GM04504 (cell line): ENCODE measurements at places on chromosomes 6 and 20.

DNA sequence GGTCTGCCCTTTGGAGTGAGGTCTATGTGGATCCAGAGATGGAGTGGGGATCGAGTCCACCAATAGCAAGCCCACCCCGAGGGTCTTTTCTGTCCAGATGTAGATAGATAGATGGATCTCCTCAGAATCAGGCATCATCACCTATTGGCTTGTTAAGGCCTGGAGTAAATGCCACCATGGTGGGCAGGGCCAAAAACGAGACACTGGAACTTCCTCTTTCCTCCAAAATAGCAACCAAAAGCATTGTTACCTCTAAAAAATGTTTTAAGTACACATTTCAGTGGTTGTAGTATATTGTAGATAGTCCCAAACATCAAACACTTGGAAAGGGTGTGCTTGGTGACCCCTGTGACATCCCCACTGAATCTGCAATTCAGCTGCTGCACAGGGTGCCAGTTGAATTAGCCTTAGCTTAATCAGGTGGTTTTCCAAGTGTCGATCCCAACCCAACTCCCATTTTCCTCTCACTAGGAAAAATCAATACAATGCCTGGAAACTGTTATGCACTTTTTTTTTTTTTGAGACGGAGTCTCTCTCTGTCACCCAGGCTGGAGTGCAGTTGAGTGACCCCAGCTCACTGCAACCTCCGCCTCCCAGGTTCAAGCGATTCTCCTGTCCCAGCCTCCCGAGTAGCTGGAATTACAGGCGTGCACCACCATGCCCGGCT is 35.0 kb upstream of the NELFCD start:
- DNase-seq, result no peak

DNA sequence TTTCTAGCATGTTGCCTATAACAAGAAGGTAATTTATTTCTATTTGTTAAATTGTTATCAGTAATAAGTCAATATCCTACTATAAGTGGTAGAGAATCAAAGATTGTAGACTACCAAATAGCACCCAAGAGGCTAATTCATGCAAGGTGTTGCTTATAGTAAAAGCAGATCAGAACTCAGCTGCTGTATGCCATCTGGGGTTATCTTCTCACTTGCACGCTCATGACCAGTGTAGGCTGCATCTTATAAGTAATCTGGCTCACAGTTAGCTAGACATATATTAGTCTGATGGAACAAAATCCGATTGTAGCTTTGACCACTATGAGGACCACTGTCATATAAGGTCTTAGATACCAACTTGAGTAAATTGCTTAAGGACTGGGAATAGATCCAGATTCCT is 17.0 kb downstream of the TOP1 start:
- DNase-seq, result no peak

GRCh38 chr6:28167068-28167467 is 25.4 kb downstream of the ZKSCAN8 start:
- peak; percentile 71 for DNase-seq

DNA sequence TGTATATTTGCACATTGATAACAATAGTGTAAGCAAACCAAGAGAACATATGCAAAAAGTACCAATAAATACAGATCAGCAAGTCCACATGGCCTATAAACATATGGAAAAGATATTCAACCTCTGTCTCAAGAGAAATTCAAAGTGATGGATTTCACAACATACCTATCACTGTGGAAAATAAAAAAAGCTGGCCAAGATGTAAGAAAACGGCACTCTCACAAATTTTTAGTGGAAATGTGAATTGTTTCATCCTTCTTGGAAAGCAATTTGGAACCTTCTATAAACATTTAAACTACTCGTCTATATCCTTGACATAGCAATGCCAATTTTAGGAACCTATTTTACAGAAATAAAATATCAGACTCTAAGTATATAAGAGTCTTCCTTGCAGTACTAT is 559.8 kb downstream of the QKI start:
- DNase-seq, result no peak

DNA sequence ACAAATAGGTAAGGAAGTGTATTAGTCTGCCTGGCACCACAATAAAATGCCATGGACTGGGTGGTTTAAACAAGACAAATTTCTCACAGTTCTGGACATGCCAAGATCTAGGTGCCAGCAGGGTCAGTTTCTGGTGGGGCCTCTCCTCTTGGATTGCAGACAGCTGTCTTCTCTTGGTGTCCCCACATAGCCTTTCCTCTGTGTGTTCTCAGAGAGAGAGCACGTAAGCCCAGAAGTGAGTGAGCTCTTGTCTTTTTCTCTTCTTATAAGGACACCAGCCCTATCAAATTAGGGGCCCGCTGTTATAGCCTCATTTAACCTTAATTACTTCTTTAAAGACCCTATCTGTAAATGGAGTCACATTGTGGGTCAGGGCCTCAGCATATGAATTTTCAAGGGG is 28.3 kb downstream of the SMPDL3A start:
- DNase-seq, result no peak

DNA sequence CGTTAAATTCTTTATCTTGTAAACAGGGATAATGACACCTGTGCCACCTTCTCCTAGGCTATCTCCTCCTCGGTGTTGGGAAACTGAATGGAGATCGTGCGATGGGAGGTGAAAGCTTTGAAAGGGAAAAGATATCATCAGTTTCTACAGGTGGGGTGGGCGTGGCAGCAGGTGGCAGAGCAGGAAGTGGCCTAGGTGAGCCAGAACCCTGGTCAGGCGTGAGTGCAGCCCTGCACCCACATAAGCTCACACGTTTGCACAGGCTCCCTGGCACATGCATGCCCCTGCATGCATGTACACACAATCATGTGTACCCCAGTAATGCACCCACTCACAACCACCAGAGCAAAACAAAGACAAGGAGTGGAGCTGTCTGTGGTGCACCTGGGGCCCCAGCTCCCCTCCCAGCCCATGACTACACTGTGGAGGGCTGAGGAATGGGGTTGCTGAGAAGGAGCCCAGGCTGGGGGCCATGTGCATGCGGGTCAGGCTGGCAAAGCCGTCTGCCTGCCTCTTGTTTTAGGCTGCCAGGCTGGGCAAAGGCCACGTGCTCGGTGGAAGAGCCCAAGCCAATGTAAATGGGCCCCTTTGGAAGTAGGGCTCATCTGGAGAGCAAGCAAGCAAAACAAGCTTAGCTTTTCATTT is 61.5 kb downstream of the TFAP2C start:
- no peak for DNase-seq

DNA sequence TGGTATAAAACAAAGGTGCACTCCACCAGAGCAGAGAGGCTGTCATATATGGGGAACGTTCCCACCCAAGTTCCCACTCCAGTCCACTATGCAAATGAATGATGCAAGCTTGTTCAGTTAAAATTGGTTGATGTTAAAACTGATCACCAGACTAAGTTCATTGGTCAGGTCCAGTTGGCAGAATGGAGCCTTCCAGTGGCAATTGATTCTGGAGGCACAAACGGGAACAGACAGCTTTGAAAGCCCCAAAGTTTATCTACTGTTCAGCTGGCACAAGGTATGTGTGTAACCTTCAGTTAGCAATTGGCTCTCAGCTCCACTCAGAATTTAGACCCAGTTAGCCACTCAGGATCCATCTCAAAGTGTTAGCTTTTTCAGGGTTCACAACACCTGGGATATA is 119.4 kb upstream of the CEP85L start:
- DNase-seq, result no peak

GRCh38 chr20:47310729-47311128 is 45.8 kb downstream of the ZMYND8 start:
- no peak for DNase-seq

GRCh38 chr6:56851541-56852259 is 103.2 kb upstream of the BEND6 start:
- peak; percentile 69 for DNase-seq

GRCh38 chr20:35871259-35871771 is 83.0 kb downstream of the SCAND1 start:
- DNase-seq, result no peak

DNA sequence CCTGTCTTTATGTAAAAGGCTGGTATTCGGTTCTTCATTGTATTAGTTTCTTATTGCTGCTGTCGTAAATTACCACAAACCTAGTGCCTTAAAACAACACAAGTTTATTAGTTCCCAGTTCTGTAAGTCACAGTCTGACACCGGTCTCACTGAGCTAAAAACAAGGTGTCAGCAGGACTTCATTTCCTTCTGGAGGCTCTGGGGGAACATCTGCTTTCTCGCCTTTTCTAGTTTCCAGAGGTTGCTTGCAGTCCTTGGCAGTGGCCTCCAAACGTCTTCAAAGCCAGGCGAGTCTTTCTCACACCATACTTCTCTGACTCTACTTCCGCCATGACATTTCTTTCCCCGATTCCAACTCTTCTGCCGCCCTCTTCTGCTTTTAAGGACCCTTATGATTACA is 43.0 kb upstream of the ZFAND3 start:
- DNase-seq, result no peak

DNA sequence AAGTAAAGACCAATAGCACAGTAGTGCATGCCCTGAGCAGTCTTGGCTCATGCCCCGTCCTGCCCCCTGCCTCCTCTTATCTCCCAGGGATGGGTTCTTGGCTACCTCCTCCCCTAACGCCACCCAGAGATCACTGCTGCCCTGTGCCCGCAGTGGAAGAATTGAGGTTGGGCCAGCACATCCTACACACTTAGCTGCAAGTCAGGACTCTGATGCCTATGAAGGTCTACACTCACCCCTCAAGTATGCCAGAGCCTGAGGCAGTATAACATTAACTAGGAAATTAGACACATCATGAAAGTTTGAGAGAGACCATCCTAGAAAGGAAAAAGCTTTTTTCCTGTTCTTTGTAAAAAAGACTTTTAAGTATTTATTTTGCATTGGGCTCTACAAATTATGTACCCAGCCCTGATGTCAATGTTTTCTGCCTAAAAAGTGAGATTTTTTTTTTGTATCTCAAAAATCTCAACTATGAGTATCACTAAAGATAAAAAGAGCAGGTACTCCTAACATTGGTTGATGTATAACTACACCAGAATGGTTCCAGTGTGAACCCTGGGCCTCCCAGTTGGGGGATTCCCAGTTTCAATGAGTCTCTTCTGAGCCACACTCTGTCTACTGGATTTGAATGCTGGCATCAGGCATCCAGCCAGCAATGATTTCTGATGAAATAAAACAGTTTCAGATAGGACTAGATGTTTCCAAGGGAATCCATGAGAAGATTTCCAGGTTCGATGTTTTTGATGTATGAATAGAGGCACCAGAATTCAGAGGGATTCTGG is 115.4 kb downstream of the ISM1 start:
- no peak for DNase-seq

DNA sequence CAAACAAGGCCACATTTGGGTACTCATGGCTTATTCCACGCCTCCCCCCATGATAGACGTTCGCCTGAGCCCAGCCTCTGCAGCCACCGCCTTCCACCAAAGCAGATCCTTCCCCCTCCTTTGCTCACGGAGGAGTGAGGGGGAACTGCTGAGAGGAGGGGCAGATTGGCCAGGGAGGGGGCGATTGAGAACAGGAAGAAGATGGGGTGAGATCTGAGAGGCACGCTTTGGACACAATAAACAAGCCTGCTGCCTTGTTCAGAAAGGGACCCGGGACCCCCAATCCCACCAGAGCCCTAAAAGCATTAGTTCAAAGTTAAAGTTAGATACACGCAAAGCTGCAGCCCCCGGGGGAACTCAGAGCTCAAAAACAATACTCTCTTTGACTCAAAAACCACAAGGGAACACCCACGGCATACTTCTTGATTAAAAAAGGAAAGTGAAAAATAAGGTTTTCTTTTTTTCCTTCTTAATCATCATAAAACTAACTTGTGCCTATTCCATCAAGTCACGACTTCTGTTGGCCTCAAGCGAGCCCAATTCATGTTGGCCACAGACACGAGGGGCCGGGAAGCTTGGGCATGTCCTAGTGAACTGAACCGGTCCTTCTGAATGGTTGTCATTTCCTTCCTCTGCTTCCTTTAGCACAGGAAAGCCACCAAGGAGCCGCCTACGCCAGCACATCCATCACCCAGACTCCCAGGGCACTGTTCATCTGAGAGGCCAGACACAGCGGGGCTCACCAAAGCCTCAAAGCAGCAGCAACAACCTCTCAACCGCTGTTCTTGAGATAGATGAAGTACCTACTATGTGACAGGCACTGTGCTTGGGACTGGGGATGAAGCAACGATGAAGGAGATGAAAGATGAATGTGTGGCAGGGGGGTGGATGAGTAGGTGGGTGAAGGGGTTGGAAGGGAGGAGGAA is 44.7 kb downstream of the NFATC2 start:
- DNase-seq, result no peak

GRCh38 chr20:2900845-2901592 is 27.7 kb downstream of the PTPRA start:
- no peak for DNase-seq

DNA sequence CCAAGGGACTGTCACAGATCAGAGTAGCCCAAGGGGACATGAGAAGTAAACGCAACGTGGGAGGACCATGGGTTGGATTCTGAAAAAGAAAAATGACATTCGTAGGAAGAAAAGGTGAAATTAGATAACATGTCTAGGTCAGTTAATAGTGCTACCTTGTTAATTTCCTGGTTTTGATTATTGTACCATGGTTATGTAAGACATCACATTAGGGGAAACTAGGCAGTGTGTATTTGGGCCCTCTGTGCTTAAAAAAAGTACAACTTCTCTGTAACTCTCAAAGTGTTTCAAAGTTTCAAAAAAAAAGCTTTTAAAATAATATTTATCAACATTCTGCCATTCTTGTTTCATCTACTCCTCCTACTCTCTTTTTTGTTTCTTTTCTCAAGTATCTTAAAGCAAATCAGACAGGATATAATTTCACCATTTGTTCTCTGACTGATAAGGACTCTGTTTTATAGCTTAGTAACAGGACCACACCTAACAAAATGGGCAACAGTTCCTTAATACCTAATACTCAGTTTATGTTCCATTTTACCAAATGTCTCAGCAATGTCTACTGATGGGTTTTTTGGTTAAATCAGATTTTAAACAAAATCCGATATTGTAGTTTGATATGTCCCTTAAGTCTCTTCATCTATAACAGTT is 97.1 kb upstream of the PLCB4 start:
- no peak for DNase-seq

DNA sequence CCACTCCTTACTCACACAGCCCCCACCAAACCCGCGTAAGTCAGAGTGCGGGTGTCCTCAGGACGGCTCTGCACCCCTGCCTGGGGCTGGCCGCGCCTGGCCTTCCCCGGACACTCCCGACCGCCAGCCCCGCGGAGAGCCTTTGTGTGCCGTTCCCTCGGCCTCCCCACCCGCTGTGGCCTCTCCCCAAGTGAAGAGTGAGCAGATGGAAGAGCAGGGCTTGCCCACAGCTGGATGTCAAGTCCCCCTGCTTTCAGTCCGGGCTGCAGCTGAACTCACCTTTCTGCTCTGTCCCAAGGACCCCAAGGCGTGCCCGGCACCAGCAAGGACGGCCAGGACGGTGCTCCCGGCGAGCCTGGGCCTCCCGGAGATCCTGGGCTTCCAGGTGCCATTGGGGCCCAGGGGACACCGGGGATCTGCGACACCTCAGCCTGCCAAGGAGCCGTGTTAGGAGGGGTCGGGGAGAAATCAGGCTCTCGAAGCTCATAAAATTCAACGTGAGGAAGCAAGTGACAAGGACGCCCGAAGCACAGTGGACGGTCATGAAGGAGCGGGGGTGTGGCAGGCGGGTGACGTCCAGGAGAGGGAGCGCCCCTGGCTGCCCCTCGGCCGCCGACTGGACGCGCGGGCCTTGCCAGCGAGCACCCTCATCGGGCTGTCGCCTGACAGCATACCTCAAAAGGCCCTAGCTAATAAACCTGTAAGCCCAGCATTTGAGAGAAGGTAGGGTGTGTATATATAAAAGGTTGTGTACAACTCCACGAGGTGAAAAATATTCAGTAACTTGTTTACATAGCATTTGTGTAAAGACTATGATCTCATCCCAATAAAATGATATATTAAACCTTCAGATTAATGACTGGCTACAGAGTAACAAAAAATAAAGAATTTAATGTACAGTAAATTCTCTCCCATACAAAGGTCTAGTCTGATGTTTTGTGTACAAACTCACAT is 21.1 kb downstream of the TCFL5 start:
- DNase-seq, result no peak

- DNase-seq, result no peak
These were observed 548.7 kb upstream of the MAP3K7 start for GRCh38 chr6:91135406-91136103.
